ENCODE measurements at places on chromosomes 12 and 14. TPM values are rescaled to one million over a fixed set of nuclear protein-coding genes. Genes with fewer than 3 reads are reported as not detected.

The NOVA1 gene
- not detected for total RNA-seq

DNA sequence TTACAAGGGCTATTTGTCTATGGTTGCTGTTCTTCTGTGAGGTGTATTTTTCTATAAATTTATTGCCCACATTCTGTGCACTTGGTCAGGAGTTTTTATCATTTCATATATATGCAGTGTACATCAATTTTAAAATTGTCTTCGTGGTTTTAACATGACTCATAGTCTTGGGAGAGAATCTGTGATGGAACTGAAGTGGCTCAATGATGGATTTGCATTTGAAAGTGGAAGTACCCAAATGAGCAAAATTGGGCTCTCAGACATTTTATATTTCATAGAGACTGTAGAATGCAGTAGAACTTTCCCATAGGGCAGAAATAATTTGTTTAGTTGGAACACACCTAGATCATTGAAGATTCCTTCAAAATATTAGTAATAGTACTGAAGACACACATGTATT lies 1.9 kb upstream of the SCFD1 start:
- H3K27ac ChIP-seq = peak overlapping the region; percentile 23
- no peak overlapping the region for H3K4me3 ChIP-seq
- peaks cover 24% of the 10 kb centered on the region for H3K4me1 ChIP-seq
- no peak for DNase-seq
- peaks cover 8% of the 10 kb centered on the region for H3K36me3 ChIP-seq

DNA sequence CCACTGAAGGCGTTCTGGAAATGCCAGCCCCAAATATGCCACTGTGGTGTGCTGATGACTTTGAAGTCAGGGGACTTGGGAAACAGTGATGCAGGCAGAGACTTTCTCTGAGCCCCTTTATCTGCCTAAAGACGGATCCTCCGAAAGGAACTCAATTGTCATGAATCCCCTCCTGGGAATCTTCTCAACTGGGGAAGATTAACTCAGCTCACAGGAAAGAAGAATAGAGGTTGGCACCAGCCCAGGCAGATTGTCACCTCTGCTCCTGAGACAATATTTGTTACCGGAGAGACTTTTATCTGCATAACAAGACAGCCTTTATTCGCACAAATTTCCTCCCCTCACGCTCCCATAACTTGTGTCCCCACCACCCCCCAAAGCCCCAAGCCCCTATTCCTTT lies 414.4 kb downstream of the FUT8 start:
- peaks cover 45% of the 10 kb centered on the region for H3K27me3 ChIP-seq
- no peak overlapping the region for H3K27ac ChIP-seq
- no peaks in the 10 kb centered on the region for H3K36me3 ChIP-seq
- H3K4me1 ChIP-seq = no peaks in the 10 kb centered on the region

GRCh38 chr14:104803912-104804410 lies 3.1 kb downstream of the ZBTB42 start:
- H3K27ac ChIP-seq = no peak overlapping the region
- no peak overlapping the region for H3K4me3 ChIP-seq
- peaks cover 16% of the 10 kb centered on the region for H3K4me1 ChIP-seq
- peaks cover 2% of the 10 kb centered on the region for H3K27me3 ChIP-seq

- no peak overlapping the region for H3K27ac ChIP-seq
- DNase-seq = no peak
- no peaks in the 10 kb centered on the region for H3K36me3 ChIP-seq
- H3K27me3 ChIP-seq = no peaks in the 10 kb centered on the region
These were observed 142.5 kb downstream of the SYNE2 start for GRCh38 chr14:63995285-63995684.
